ENCODE measurements at places on chromosomes 7 and 10. TPM values are rescaled to one million over a fixed set of nuclear protein-coding genes. Genes with fewer than 3 reads are reported as not detected.

DNA sequence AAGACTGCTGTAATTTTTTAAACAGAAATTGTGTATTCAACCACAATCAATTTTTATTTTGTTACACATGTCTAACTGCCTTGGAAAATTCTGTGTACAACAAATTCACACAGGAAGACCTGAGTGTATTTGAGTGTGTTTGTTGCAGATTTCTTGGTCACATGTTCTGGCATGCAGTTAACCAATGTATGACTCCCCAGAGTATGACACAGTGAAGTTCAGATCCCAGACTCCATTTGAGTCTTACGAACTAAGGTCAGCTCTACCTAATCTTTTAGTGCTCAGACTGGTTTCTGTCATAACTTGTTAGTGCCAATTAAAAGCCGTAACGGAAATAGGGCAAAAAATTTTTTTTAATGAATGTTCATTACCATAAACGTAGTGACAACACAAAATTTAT is 5.8 kb downstream of the GNAI1 start:
- peak; percentile 86 for DNase-seq

GRCh38 chr7:32069116-32069650 is 1.0 kb downstream of the PDE1C start:
- no peak for DNase-seq

- peak; percentile 60 for DNase-seq
Measured at GRCh38 chr7:134845461-134845860, 66.0 kb downstream of the CALD1 start.

The ASZ1 gene
- polyA plus RNA-seq = not detected

The OPN1SW gene
- polyA plus RNA-seq = not detected

The LIPM gene
- 0.07 TPM for polyA plus RNA-seq

The UCMA gene
- not detected for polyA plus RNA-seq

The ERV3-1 gene
- 0.64 TPM for polyA plus RNA-seq

The MCM10 gene
- 9.4 TPM for polyA plus RNA-seq

All from foreskin keratinocyte (primary cell).